ENCODE measurements at places on chromosomes 12 and 14. TPM values are rescaled to one million over a fixed set of nuclear protein-coding genes. Genes with fewer than 3 reads are reported as not detected.

The BDKRB2 gene
- 50.4 TPM for total RNA-seq

GRCh38 chr12:105030820-105031807 lies 45.0 kb downstream of the NOPCHAP1 start:
- DNase-seq: no peak

GRCh38 chr14:39177168-39177545 lies 2.1 kb downstream of the PNN start:
- no peak for DNase-seq

- DNase-seq: no peak
Observed at GRCh38 chr12:30136696-30137095, 353.0 kb upstream of the TMTC1 start.

The IKBIP gene
- 16.4 TPM for total RNA-seq

- no peak for DNase-seq
Observed at GRCh38 chr12:58408516-58408915, 467.1 kb downstream of the ATP23 start.

The MDGA2 gene
- not detected for total RNA-seq

DNA sequence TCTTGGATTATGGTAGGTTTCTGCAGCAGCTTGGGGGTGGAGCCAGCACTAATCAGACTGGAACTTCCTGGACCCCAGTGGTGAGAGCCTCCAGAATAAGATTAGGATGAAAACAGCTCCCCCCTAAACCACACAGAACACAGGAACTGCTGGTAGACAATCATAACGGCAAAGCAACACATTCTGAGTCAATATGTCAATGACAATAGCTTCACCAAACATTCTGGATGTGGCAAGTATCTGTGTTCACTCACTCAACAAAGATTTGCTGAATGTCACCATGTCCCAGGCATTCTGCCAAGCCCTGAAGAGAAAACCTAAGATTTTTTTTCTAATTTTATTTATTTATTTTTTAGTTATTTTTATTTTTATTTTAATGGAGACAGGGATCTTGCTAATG lies 65.2 kb downstream of the LRRC74A start:
- DNase-seq: no peak

- DNase-seq: no peak
Observed at GRCh38 chr12:67813456-67813904, 164.9 kb downstream of the DYRK2 start.

DNA sequence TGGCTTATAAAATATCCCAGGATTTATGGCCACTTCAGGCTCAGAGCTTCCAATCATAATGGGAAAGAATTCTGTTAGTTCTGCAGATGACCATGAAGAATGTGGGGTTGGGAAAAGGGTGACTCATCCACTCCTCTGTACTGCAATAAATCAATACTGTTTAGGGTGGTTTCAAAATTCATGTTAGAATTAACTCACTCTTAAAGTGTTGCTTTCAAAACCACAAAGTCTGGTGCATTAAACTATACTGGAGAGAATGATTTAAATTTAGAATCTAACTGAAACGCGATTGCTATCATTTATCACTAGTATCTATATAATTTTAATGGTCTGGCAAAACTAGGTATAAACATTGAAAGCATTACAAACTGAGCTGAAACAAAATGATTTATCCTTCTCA lies 798 bp downstream of the CCDC198 start:
- DNase-seq: no peak

The PTPRB gene
- 40.5 TPM for total RNA-seq

GRCh38 chr14:99971941-99972747 lies 93.1 kb upstream of the EVL start:
- no peak for DNase-seq

GRCh38 chr12:105823810-105824209 lies 314.9 kb downstream of the NUAK1 start:
- DNase-seq: no peak

The MYF5 gene
- not detected for total RNA-seq

The PRIMA1 gene
- 73.3 TPM for total RNA-seq

GRCh38 chr14:103065861-103066260 lies 8.5 kb upstream of the CDC42BPB start:
- DNase-seq: no peak

The SRRM4 gene
- 0.04 TPM for total RNA-seq

DNA sequence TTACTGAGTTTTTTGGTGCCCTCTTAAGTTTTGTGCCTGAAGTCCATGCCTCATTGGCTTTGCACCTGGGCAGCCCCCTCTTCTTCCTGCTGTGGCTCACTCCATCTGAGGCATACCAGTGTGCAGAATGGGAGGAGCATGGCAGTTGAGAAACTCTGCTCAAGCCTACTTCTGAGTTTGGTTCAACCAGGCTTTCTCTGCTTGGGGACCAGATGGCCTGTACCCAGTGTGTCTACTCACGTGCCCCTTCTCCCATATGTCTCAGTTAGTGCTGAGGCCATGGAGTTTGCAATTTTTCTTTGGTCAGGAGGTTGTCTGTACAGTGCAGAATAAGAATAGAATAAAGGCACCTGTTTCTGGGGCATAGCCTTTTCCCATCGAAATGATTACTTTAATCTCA lies 383.3 kb upstream of the DDHD1 start:
- no peak for DNase-seq

DNA sequence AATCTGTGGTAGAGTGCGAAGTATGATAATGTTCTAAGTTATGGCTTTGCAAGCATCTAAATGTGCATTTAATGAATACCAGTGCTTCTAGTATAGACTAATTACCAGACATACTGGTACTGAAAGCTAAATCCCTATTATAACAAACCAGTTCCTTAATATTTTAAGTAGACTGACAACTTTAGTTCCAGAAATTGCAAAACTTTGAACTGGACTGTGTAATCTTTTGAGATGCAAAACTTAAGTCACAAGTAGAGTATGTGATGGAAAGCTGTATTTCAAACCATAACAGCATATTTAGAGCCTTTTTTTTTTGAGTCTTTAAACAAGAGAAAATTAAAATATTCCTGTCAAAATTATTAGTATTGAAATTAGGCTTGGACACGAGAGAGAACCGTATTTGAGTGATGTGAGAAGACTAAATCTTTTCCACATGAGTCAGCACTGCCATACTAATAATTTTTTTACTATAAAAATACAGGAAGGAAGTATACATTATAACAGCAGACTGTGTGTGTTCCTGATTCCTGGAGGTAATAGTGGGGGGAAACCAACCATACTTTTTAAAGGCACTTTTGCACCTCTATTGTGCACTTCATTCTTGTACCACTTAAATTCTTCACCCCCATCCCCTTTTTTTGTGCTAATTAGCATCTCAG lies 45.5 kb downstream of the PPM1A start:
- DNase-seq: no peak

The CCDC38 gene
- 0.40 TPM for total RNA-seq

DNA sequence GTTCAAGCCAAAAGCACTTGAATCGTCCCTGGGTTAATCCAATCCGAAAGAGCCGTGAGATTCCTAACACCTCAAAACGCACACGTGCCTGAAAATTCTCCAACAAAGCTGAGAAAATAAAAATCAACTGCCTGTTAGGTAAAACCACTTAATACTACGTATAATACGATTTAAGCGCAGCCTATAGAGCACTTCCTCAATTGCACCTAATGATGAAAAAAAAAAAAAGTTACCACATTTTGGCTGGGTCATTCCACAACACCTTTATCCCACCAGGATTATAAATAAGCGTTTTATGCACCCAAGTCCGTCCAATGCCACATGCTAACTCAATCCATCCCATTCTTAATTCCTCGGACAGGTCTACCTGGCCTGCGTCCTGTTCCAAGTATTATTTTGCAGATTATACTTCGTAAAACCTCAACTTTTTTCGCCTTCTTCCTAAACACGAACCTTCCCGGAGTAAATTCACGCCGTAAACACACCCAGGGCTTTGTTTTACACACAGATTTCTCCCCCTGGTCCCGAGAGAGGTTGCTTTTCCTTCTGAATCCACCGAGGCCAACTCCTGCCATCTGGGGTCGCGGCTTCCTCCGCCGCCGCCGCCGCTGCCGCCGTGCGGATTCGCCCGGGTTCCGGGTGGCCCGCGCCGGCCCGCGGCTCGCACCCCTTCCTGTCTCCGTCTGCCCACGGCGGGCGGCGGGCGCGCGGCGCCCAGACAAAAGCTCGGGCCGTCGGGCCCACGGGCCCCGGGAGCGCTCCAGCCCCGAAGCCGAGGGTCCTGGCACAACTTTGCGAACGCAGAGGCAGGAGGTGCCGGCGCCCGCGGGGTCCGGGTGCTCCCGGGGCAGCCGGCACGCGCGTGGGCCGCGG lies 66.2 kb downstream of the RNF34 start:
- no peak for DNase-seq

DNA sequence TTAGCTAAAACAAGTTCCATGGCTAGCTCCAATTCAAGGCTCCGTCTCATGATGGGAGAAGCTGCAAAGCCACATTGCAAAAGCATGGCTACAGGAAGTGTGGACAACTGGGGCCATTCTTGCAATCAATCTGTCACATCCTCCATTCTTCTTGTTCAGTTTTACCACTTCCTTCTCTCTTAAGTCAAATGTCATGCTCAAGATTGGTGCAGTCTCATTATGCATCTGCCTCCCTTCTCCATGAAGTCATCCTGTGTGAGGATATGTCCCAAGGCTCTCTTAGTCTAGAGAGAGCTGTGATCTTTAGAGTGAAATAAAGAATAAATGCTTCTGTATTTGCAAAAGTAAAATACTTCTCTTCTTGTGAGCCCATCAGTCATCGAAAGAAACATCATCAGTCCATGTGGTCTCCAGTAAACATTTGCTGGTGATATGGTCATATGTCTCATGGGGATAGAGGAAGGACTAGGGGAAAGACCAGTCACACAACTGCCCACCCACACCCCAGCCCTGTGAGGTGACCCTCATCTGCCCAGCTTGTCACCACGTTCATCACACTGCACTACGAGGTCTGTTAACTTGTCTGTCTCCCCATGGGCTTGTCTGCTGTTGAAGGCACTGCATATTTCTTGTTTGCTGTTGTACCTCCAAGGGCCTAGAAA lies 303.0 kb downstream of the NUAK1 start:
- DNase-seq: no peak

DNA sequence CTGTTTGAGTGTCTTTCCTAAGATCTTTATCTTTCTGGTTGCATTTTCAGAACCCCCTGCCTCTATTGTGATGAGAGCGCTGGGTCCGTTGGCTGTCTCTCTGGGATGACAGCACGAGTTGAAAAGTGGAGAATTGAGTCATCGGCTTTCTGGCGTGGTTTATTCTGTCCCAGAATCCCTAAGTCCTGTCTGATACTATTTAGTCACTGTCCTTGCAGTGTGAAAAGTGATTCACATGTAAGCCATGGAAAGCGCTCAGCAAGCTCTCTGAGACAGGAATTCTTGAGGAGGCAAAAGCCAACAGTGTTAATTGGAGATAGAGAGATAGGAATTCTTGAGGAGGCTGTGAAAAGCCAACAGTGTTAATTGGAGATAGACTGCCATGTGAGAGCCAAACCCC lies 121.7 kb downstream of the CHST11 start:
- no peak for DNase-seq

The RAP1B gene
- 172 TPM for total RNA-seq

DNA sequence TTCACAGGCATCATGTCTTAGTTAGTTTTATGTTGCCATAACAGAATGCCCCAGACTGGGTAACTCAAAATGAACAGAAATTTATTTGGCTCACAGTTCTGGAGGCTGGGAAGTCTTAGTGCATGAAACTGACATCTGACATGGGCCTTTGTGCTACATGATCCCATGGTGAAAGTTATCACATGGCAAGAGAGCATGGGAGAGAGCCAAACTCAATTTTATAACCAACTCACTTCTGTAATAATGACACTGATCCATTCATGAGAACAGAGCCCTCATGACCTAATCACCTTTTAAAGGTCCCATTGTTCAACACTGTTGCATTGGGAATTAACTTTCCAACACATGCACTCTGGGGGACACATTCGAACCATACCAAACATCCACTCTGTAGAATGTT lies 1015.1 kb downstream of the DIO2 start:
- DNase-seq: no peak

DNA sequence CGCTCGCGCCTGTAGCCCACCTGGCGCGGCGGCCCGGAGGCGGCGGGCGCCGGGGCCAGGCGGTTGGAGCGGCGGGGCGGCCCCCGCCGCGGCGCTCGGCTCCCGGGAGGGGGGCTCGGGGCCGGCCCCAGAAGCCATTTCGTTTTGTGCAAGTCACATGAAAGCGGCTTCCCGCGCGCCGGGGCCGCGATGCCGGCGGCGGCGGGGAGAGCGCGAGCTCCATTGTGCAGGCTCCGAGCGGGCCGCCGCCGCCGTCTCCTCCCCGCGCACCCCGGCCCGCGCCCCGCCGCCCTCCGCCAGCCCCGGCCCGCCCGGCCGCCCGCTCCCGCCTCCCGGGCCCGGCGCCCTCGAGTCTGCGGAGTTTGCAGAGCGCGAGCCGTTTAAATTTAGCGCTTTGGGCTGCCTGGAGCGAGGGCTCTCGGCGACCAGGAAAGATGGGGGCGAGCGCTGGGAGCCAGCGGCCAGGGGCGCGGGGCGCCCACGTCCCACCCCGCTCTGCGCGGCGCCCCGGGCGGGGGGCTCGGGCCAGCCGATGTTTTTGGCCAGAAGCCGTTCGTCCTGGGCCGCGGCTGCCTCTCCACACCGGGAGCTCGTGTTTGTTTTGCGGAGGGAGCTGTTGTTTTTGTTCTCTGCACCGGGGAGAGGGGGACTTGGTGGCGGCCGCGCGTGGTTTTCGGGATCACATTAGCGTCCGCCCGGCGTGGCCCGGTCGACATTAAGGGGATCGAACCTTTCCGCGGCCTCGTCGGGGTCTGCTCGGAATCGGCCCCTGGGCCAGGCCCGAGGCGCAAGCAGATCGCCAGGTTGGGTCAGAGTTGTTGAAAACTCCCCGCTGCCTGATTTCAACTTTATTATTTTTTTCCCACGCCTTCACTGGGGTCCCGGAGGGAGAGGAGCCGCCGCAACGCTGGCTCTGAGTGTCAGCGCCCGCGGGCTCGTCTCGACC lies 982 bp downstream of the BCL7A start:
- DNase-seq: no peak

All from sciatic nerve (tissue), 2 donors.